DMS153 (cell line): ENCODE measurements at places on chromosomes 5 and 9.

- DNase-seq: no peak
Measured at GRCh38 chr5:75509956-75510355, 1.5 kb downstream of the CERT1 start.

GRCh38 chr9:89999176-89999533, 394.3 kb downstream of the GADD45G start:
- DNase-seq: peak; percentile 52

- no peak for DNase-seq
Measured at GRCh38 chr9:83633676-83634075, 10.7 kb downstream of the IDNK start.

- no peak for DNase-seq
Measured at GRCh38 chr9:137167747-137168572, 1.9 kb downstream of the LRRC26 start.

DNA sequence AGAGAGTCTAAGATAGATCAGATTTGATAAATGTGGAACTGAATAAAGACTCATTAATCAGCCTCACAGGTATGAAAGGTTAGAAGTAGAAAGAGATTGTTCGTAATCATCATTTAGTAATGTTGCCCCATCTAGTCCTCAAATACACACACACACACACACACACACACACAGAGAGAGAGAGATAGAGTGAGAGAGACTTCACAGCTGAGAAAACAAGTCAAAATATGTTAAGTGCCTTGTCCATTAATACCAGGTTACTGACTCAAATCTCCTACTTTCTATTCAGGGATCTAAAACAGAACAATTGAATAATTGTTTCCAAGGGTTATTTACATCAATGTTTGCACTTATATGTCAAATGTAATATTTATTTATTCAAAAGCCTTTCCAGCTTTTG, 284.6 kb downstream of the MRPS30 start:
- no peak for DNase-seq

GRCh38 chr5:158967541-158967940, 132.2 kb downstream of the EBF1 start:
- DNase-seq: no peak

GRCh38 chr9:128556276-128556675, 3.9 kb downstream of the SPTAN1 start:
- no peak for DNase-seq

DNA sequence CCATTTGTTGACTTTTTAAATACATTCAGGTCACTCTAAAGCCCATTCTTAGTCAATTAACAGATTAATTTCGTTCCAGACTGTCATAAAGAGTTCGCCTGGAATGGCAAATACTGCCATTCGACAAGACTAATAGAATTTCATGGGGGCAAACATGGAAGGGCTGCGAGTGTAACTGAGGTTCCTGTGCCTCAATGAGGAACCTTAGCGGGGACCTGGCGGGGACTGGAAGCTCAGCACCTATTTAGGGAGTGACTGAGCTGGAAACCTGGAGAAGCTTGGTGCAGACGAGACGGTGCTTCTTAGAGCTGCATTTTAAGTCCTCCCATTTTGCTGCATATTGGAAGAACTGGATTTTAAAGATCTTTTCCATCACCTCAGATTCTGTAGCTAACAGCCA, 3.4 kb downstream of the VCAN start:
- DNase-seq: no peak

DNA sequence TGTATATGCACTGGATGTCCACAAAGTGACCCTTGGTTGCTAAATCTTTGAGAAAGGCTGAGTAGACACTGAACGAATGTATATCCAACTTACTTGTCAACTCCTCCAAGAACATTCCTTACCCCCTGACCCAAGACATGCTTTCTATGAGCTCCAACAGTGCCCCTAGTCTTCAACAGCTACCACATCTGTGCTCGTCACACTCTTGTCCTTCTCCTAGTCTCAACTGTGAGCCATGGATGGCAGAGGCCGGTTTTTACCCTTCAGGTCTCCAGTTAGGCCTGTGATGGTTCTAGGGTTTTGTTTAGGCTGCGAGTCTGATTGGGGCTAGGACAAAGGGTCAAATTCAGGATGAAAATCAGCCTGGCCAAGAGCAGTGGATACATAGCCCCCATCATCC, 19.0 kb upstream of the GPX3 start:
- no peak for DNase-seq

- no peak for DNase-seq
Measured at GRCh38 chr5:102611312-102611711, 112.5 kb upstream of the SLCO6A1 start.

DNA sequence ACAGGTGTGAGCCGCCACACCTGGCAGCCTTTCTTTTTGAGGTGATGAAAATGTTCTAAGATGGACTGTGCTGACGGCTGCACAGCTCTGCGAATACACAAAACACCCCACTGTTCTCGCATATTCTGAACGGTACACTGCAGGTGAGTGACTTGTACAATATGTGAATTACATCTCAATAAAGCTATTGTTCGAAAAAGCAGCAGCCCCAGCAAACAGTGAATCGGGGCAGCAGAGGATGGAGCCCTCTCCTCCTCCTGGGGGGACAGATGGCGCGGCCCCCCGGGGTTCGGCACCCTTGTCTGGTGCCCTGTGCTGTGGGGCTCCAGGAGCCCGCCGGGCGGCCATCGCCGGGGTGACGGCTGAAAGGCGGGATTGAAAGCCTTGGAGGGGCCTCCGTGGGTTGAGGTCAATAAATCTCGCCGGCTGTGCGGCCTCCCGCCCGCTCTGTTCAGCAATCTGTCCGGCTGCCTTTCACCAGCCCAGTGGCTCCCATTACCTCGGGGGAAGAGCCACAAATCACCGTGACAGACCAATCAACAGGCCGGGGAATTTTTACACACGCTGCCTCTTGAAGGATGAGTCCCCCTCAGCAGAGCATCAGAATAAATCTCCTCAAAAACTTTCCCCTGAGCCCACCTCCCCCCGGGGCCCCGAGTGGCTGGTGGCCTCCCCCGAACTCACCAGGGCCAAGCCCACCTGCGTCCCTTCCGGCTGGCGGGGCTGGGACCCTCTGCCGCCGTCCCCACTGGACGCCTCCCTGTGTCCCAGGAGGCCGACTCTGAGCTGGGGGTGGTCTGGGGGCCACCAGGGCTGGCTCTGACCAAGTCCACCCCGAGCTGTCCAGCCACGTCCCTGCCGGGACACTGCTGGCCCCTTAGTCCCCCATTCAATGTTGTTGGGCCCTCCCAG, 37.8 kb upstream of the TMEM250 start:
- no peak for DNase-seq

DNA sequence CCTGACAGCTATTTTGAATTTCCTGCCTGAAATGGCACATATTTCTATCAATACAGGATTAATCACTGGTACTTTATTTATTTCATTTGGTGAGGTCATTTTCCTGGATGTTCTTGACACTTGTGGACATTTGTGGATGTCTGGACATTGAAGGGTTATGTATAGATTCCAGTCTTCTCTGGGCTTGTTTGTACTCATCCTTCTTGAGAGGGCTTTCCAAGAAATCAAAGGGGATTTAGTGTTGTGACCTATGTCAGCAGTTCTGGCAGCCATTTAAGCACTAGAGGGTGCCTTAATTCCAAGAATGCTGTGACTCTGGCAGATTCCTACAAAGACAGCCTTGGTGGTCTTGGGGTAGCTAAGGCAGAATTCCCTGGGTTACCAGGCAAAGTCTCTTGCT, 259.7 kb downstream of the CSNK1G3 start:
- no peak for DNase-seq

GRCh38 chr5:10421896-10422691, 19.6 kb upstream of the ROPN1L start:
- no peak for DNase-seq
